Activated T-helper 2 cell treated with anti-CD3 and anti-CD28 coated beads, Interferon-gamma antibody, Interleukin-2, Interleukin-4, amounts not matched to agents 10 μg/mL and 5 μg/mL and 100 μg/mL, durations not matched to agents 14 hours and 24 hours and 36 hours (primary cell): ENCODE measurements at places on chromosomes 3 and 15. TPM values are rescaled to one million over a fixed set of nuclear protein-coding genes. Genes with fewer than 3 reads are reported as not detected.

PLA2G4E gene
- total RNA-seq: not detected in 2 replicates

ALS2CL gene
- 0.44 and 0.71 TPM in 2 replicates for total RNA-seq

FOXB1 gene
- 11.8 and 12.7 TPM in 2 replicates for total RNA-seq

HIGD2B gene
- total RNA-seq: 0.16 TPM in 2 replicates

CLSTN2 gene
- total RNA-seq: not detected in 2 replicates

TRIM59 gene
- 35.9 and 37.0 TPM in 2 replicates for total RNA-seq

SLC51A gene
- total RNA-seq: not detected in 2 replicates

LYZL4 gene
- total RNA-seq: not detected in 2 replicates

DOCK3 gene
- 1.1 and 1.4 TPM in 2 replicates for total RNA-seq

MDFIC2 gene
- total RNA-seq: not detected in 2 replicates

RHOV gene
- total RNA-seq: 0.80 and 0.82 TPM in 2 replicates

SEMA5B gene
- not detected in 2 replicates for total RNA-seq

ARIH1 gene
- total RNA-seq: 139 and 141 TPM in 2 replicates

RPP25 gene
- 13.1 and 14.2 TPM in 2 replicates for total RNA-seq

IFT122 gene
- 15.7 and 17.6 TPM in 2 replicates for total RNA-seq

FBXO40 gene
- total RNA-seq: not detected in 2 replicates

CAND2 gene
- total RNA-seq: 1.1 and 2.0 TPM in 2 replicates
